ENCODE measurements at places on chromosomes 3 and 15. TPM values are rescaled to one million over a fixed set of nuclear protein-coding genes. Genes with fewer than 3 reads are reported as not detected.

- no peak for DNase-seq
These were observed 25.4 kb upstream of the MRPS22 start for GRCh38 chr3:139318431-139318816.

DNA sequence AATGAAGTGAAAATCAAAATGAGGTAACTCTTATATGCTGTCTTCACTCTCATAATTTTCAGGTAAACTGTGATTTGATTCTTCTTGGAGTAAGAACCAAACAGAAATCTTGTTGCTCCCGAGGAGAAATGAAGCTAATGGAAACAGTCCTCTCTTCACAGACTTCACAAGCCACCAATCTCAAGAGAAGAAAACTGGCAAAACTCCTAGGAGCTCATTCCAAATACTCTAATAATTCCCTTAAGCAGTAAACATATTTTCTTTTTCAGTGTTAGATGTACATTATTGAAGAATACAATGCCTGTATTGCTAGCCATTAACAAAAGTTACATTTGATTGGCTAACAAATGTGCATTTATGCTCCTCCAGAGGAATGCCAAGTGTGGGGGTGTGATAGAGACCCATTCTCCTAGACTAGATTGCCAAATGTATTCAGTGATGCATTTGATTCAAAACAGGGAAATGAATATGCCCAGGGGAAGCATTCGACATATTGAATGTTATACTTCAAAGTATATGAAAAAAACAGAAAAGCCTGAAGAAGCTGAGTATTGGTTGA is 11.8 kb upstream of the RIOX2 start:
- DNase-seq: no peak

GRCh38 chr3:177615015-177615414 is 417.7 kb upstream of the TBL1XR1 start:
- DNase-seq: no peak

GRCh38 chr15:37101980-37102304 is 1.6 kb upstream of the MEIS2 start:
- DNase-seq: no peak

- DNase-seq: no peak
These were observed 144.5 kb upstream of the GRM7 start for GRCh38 chr3:6716420-6716819.

DNA sequence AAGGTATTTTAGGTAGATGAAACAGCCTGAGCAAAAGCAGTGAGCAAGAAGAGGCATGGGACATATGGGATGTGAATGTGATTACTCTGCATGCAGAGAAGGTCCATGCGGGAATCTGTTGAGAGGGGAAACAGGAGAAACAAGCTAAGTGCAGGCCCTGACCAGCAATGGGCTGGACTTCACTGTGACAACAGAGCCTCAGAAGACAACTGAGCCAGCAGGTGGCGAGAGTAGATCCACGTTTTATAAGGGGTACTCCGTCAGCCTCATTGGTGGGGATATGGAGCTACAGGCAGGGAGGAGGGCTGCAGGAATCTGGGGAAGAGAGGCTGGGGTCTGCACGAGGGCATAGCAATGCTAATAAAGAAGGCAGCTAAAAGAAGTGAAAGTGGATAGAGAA is 405.9 kb upstream of the LMCD1 start:
- DNase-seq: no peak

DNA sequence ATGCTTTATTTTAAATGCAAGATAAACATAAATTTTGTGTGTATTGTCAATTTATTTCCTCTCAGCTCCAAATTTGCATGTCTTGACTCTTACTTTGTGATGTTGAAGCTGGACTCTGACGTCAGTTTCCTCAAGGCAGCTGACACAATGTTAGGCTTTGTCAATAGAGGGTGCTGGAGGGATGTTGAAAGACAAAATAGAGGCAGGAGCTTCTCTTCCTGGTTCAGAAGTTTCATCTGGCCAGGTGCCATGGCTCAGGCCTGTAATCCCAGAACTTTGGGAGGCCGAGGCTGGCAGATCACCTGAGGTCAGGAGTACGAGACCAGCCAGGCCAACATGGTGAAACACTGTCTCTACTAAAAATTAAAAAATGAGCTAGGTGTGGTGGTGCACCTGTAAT is 408.6 kb downstream of the GBE1 start:
- DNase-seq: no peak

GRCh38 chr3:196193736-196194541 is 17.3 kb downstream of the ZDHHC19 start:
- no peak for DNase-seq

- DNase-seq: no peak
These were observed 175.6 kb upstream of the BCL6 start for GRCh38 chr3:187920913-187921312.

GRCh38 chr15:31341071-31341470 is 14.4 kb downstream of the KLF13 start:
- DNase-seq: no peak

DNA sequence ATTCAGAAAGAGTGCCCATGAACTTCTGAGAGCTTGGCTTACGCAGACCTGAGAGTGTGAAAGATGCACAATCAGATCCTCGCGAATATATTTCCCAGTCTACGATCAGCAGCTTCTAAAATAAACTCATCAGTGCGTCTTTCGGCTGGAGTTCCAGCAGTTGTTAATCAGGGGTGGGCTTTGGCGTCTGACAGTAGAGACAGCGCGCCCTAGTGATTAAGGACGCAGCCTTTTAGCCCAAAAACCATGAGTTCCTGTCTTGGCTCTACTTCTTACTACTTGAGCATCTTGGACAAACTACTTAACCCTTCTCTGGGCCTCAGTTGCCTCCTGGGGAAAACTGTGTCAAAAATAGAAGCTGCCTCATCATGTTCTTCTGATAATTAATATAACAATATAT is 15.8 kb upstream of the ARRDC4 start:
- no peak for DNase-seq

DNA sequence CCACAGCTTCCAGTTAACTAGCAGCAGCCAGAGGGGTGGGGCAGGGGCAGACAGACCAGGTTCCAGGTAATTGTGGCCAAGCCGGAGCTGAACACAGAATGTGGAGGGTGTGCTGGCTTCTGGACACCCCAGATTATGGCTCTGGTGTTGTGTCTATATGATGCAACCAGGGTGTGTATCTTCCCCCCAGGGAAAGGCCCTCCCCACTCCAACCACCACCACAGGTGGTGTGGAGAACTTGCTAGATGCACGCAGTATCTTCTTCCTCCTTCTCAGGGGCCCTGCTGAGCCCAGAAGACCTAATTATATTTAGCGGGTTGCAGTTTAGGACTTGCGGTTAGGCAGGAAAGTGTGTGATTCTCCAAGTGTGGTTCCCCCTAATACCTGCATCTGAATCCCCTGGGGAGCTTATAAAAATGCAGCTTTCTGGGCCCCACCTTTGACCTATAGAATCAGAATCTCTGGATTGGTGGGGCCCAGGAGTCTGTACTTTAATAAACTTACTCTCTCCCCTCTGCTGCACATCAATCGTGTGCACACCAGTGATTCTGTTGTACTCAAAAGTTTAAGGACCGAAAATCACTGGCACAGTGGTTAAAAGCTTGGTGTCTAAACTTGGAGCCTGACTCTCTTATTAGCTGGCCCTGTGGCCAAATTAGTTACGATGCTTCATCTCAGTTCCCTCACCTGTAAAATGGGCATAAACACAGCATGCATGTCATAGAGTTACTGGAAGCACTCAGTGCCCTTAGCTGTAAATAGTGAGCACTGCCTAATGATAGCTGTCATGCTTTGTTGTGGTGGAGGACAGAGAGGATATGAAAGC is 379.1 kb upstream of the PROK2 start:
- no peak for DNase-seq

- no peak for DNase-seq
These were observed 294.0 kb downstream of the SOX2 start for GRCh38 chr3:182005701-182006100.

GRCh38 chr3:49339581-49339940 is 292 bp downstream of the USP4 start:
- no peak for DNase-seq

DNA sequence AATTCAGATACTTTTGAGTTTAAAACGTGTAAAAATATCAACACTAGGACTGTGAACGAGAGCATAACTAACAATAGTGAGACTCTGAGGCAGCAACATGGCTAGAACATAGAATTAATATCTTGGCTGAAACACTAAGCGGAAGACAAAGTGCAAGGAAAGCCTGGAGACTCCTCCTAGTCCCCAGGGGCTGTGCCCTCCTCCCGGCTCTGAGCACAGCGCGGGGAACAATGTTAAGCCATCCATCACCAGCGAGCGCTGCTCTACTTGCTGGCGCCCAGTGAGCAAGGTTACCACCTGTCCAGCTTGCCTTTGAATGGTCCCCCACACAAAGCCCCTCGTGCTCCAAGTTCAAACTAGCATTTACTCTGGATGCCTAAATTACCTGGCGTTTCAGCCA is 436.9 kb downstream of the FOXP1 start:
- no peak for DNase-seq

- DNase-seq: no peak
These were observed 147.6 kb upstream of the NR2F2 start for GRCh38 chr15:96182736-96183513.

- no peak for DNase-seq
These were observed 51.6 kb downstream of the CHDH start for GRCh38 chr3:53794597-53794996.

GRCh38 chr3:94356581-94356980 is 293.7 kb downstream of the NSUN3 start:
- DNase-seq: no peak

DNA sequence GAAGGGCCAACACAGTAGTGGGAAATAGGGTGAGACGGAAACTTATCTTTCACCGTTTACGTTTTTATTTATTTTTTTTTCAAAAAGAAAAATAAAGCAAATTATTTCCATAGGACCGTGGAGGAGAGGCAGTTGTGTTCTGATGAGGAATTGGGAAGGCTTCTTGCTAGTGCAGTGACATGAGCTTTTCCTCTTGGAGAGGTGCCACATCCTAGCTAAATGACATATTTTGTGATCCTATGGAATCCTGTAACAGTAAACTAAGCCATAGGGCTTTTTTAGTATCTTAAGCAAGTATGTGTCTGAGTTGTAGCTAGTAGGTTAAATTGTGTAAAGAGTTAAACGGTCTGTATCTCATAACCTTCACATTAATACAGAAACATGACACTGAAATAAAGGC is 609.9 kb downstream of the RBMS3 start:
- DNase-seq: no peak

GRCh38 chr3:72582211-72582878 is 265.9 kb downstream of the SHQ1 start:
- DNase-seq: no peak

- DNase-seq: no peak
These were observed 55.0 kb downstream of the UBE2E2 start for GRCh38 chr3:23258110-23258509.

GRCh38 chr3:152539191-152539764 is 270.5 kb downstream of the MBNL1 start:
- no peak for DNase-seq

- no peak for DNase-seq
These were observed 115.7 kb downstream of the ZNF280D start for GRCh38 chr15:56617628-56618027.

- no peak for DNase-seq
These were observed 47.9 kb downstream of the PEAK1 start for GRCh38 chr15:77371850-77372563.

GRCh38 chr3:9422712-9423424 is 25.5 kb downstream of the SETD5 start:
- DNase-seq: peak; percentile 67

DNA sequence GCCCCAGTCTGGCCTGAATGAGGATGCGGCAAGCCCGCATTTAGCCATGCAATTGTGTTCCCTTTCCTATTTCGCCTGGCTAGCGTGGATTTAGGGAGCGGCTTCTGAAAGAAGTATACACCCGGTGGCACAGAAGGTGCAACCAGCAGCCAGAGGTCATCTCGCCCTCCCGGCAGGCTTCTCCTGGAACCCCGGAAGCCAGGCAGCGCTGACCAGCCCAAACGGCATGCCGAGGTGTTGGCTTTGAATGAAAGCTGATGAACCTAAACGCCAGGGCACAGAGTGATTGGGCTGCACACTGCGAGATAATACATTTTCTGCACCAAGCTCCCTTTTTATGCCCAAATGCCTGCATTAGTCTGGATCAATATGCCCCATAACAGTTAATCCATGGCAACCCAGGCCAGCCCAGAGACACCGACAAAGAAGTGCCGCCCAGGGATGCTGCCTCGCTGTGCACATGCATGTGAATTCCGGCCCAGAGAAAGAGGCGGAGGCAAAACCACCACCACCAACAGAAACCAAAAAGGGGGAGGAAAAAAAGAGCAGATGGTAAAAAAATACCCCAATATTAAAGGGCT is 1.4 kb downstream of the SRGAP3 start:
- no peak for DNase-seq

Gene SCAMP2
- total RNA-seq: 48.3 TPM

Gene WDR72
- total RNA-seq: 0.45 TPM

Gene P2RY1
- total RNA-seq: 8.9 TPM

Gene GABRB3
- 3.4 TPM for total RNA-seq

Gene RFT1
- total RNA-seq: 28.3 TPM

Gene AADACL2
- total RNA-seq: not detected

Gene INO80
- 23.7 TPM for total RNA-seq

Gene PLCB2
- 11.5 TPM for total RNA-seq

Gene KLHL40
- total RNA-seq: not detected

Gene PIERCE2
- 2.2 TPM for total RNA-seq

Gene SMAD6
- total RNA-seq: 176 TPM

Gene SCG3
- total RNA-seq: not detected

Gene ITIH1
- total RNA-seq: not detected

Gene PLCH1
- total RNA-seq: 1.3 TPM

Gene UACA
- total RNA-seq: 70.3 TPM

All from mesothelial cell of epicardium (in vitro differentiated cells).